Left renal cortex interstitium (tissue), 4 donors: ENCODE measurements at places on chromosomes 4 and X.

- no peak for DNase-seq
These were observed 59.6 kb downstream of the ANXA3 start for GRCh38 chr4:78611215-78611558.

DNA sequence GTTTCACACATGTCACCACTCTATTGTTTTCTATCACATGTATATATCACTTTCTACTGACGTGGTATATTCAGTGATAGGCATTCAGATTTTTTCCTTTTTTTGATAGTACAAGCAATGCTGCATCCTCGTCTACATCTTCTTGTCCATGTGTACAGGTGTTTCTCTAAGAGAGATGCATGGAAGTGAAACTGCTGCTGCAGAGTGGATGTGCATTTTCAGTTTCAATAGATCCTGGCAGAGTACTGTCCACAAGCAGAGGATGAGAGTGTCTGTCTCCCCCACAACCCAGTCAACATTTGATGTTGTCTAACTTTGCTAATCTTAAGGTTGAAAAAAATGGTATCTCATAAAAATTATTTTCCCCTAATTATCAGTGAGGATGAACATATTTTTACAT lies 194.0 kb upstream of the CASK start:
- DNase-seq = no peak

- no peak for DNase-seq
These were observed 48.0 kb downstream of the TMEM164 start for GRCh38 chrX:110050901-110051300.

- no peak for DNase-seq
These were observed 394 bp downstream of the MED14 start for GRCh38 chrX:40734971-40735324.

DNA sequence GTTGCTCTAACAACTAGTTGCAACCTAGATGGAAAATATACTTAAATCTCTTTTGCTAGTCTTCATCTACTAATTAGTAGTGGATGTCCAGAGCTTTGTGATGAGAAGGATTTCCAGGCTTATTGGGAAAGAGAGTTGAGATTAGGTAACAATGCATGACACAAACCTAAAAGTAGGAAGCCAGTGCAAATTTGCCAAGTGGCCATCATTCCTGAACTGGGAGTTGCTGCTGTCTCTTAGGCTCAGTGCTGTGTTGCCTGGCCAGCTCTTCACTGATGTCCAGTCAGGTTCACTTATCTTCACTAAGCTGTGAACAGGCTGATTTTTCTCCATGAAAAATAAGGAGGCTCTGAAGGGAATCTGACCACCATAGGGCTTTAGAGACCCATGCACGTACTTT lies 105.6 kb upstream of the AMOT start:
- DNase-seq = no peak

DNA sequence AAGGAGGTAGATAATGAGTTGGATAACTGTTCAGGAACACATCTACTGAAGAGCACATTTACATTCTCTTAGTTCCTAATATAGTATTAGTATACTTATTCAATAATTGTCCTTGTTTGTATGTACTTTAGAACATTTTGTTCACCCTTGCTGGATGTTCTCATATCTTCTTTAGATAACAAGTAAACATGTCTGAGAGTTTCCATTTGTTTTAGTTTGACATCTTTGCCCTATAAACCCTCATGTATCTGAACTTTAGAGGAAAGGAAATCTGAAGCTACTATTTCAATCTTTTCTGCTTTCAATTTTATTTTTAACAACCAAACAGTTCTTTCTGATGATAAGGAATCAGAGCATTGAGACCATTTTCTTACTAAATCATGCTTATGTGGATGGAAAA lies 518.6 kb downstream of the RPA4 start:
- DNase-seq = no peak

- no peak for DNase-seq
These were observed 3.2 kb downstream of the SLC9A7 start for GRCh38 chrX:46755671-46756070.

GRCh38 chr4:15794426-15794825 lies 16.3 kb downstream of the CD38 start:
- no peak for DNase-seq

GRCh38 chr4:53782458-53782845 lies 191.2 kb upstream of the LNX1 start:
- DNase-seq = no peak

DNA sequence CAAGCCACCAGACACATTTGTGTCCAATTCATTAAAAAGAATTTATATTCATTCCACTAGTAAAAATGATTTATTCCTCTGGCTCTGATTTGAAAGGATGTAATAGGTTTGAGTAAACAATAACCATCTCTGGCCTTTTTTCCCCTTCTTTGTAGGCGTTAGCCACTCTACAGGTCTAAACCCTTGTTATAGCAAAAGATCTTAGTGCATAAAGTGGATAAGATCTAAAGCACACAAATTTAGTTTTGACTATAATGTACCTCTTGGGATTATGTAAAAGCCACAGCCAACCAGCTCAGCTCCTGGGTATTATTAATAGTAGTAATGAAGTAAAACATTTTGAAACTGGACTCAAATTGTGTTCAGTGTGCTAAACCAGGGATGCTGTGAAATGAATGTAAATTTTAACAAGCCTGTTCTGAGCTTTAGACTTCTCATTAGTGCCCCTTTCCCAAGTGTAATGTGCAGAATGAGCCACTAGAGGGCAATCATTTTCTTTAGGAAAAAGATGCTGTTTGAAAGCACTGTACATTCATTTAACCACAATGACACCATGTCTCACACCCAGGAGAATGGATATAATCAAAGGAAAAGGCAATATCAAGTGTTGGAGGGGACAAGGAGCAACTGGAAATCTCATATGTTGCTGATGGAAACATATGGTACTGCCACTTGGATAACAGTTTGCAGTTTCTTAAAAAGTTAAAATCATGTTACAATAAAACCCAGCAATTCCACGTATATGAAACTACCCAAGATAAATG lies 69.7 kb downstream of the KLHL8 start:
- DNase-seq = peak; percentile 75

GRCh38 chr4:151922306-151922705 lies 161.5 kb upstream of the GATB start:
- DNase-seq = no peak

- DNase-seq = no peak
These were observed 49.7 kb downstream of the TMEM156 start for GRCh38 chr4:38982361-38983095.

DNA sequence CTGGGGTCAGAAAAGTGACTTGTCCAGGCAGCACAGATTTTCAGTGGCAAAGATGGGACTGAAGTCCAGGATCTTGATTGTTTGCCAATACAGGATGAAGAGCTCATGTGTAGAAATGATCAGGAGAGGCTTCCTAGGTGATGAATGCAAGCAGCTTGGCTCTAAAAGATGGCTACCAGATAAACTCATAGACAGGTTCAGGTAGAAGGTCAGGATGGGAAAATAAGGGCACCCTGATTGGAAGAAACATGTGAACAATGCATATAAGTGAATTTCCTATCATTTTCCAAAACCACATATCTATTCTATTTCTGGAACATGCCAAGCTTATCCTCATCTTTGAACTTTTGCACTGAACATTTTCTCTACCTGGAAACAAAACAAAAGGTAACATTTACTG lies 87.7 kb downstream of the FAM13A start:
- DNase-seq = no peak

DNA sequence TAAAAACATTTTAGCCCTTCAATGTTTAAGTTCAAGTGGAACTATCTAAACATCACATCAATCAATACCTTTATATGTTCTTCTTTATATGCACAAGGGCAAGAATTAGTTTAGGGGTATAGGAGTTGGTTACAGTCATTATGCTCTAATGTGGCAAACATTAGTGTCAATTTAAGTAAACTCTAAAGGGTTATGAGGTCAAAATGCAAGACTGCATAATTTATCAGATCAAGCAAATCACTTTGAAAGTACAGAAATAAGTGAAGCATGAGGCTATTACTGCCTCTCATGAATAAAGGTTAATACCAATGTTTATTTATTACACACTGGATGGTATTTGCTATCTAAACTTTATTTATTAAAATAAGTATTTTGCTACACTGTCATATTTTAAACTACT lies 59.7 kb downstream of the MAB21L2 start:
- no peak for DNase-seq

- DNase-seq = no peak
These were observed 329.2 kb downstream of the INPP4B start for GRCh38 chr4:142516686-142517526.

- DNase-seq = no peak
These were observed 30.0 kb downstream of the SHROOM2 start for GRCh38 chrX:9816084-9816700.

GRCh38 chr4:82508806-82509428 lies 52.9 kb downstream of the TMEM150C start:
- no peak for DNase-seq

DNA sequence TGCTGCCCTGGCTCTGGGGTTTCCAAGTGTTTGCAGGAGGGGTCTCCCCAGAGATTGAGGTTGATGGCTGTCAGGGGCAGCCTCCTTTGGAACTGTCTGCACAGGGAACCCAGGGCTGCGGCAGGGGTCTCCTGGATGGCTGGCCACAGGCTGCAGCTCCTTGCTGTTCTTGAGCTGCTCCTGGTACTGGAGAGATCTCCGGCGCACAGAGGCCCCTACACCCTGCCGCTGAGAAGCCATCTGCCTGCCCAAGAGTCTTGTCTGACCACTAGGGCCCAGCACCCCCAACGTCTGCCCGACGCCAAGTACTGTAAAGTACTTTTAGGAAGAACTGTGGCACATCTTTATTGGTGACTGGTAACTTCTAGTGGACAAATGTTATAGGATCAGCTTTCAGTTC lies 13.5 kb downstream of the STIM2 start:
- DNase-seq = no peak

- no peak for DNase-seq
These were observed 37.5 kb upstream of the BRS3 start for GRCh38 chrX:136450050-136450830.

- no peak for DNase-seq
These were observed 1049.0 kb upstream of the GRIA3 start for GRCh38 chrX:122135070-122135469.

- no peak for DNase-seq
These were observed 66.9 kb downstream of the STOX2 start for GRCh38 chr4:183971929-183972490.

DNA sequence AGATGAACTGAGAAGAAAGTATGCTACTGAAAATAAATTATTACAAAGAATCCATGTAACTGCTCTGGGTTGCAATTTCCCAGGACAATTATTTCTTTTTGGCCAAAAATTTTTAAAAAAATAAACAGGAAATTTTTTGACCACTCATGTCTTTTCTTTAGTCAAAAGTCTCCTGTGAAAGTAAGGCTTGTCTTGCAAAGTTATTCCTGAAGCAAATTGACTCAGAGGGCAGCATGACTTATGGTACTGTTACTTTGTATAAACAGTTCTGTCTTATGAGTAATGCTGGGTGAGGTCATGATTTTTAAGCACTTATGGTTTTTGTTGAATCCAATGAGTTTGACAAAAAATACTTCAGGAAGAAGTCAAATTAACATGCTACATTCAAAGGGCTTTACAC lies 292.8 kb upstream of the ARSJ start:
- DNase-seq = no peak

DNA sequence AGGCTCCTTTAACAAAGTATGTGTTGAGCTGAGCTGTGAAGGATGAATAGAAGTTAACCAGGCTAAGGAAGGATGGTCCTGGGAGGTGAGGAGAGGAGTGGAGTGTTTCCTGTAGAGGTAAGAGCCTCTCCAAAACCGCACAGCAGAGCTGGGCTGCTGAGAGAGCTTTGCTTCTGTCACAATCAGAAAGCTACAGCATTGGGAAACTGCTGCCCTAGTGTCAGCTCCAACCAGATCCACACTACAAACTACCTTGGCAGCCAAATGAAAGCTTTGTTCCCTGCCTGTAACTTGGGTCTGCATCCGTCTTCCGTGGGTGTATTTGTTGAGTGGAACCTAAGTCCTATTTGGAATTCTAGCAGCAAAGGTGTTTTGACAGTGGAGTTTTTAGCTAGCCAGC lies 91.8 kb downstream of the REPS2 start:
- no peak for DNase-seq

- no peak for DNase-seq
These were observed 624.9 kb downstream of the FSTL5 start for GRCh38 chr4:161538941-161539340.

DNA sequence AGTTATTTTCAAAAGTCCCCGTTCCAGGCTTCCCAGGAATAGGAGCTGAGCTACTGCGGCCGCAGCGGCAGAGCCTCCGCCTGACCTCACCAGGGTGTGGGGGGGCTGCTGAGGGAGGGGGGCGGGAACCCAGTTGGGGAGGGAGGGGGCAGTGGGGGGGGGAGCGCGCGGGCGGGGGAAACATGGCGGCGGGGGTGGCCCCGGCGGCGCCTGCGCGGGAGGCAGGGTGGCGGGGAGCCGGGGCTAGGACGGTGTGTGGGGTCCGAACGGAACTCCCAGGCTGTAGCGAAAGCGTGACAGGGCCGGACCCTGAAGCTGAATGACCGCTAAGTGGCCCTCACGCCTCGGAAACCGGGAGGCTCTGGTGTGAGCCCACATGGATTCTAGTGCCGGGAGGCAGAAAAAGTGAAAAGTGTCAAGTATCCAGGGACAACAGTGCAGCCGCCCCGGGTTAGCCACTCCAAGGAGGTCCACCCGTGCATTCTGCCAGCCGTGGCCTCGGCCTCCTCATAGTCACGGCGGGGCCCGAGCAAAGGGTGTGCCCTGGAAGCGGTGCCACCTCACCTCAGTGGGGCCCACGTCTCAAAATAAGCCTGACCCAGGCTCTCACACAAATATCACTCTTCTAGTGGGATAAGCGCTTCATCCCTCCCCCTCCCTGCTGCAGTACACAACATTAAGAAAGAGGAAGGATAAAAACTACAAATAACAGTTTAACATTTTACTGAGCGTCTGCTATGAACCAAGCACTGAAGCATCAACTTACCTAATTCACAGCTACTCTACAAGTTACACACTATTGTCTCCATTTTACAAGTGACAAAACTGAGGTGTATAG lies at the start of gene KLHL13:
TSS of gene KLHL13 (minus strand) at position 98 of the 838 bp plus-strand sequence. CDS start 88,337 bp downstream, outside the sequence.
- no peak for DNase-seq

DNA sequence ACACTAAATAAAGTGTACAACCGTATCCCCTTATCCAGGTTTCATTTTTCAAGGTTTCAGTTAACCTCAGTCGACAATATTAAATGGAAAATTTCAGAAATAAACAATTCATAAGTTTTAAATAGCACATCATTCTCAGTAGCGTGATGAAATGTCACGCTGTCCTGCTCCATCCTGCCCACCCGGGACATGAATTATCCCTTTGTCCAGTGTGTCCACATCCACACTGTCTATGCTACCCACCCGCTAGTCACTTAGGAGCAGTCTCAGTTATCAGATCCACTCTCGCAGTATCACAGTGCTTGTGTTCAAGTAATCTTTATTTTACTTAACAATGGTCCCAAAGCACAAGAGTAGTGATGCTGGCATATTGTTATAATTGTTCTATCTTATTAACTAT lies 54.7 kb downstream of the FRYL start:
- no peak for DNase-seq
